ENCODE measurements at places on chromosomes 13 and 19.

- DNase-seq, result no peak
Observed at GRCh38 chr13:90455823-90456222, 891.7 kb upstream of the MIR17HG start.

DNA sequence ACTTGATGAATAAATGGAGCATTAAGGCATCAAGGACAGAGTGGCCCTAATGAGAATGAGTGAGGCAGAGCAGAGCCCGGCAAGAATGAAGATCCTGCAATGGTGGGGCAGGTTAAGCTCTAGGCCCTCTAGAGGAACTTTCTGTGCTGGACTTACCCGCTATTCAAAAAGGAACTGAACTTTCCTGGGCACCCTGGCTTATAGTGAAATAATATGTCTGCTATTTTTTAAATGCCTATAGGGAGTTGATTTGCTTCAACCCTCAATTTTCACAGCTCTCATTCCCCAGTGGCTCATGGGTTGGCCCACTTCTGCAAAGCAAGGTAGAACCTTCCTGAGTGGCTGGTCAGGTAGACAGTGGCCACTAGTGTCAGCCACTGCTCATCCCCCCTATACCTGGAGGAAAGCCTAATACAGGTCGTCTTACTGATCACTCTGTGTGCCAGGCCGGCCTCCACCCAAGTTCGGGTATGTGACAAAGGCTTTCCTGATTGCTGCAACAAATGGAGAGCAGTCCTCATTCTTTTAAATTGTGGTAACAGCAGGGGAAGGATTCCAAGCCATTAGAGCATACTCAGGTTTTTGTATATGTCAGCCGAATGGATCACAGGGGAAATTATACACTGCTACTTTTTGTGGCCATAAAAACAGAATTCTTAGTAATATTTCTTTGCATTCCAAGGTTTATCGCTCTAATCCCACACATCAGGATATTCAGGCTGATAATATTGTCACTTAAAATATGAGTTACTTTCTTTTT is 103.0 kb downstream of the KL start:
- no peak for DNase-seq

DNA sequence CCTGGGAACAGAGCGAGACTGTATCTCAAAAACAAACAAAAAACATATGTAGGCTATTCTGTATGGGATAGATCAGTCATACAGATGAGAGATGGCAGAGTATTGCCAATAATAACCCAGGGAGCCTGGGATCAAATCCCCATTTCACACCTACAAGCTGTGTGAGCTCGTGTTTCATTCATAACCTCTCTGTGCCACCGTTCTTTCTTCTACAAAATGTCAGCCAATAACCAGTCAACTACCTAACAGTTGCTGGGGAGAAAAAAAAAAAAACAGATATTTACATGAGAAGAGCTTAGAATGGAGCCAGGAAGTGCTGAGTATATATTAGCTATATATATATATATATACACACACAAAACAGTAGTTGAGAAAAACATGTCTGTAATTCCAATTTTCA is 6.5 kb upstream of the IFNL2 start:
- DNase-seq, result no peak

DNA sequence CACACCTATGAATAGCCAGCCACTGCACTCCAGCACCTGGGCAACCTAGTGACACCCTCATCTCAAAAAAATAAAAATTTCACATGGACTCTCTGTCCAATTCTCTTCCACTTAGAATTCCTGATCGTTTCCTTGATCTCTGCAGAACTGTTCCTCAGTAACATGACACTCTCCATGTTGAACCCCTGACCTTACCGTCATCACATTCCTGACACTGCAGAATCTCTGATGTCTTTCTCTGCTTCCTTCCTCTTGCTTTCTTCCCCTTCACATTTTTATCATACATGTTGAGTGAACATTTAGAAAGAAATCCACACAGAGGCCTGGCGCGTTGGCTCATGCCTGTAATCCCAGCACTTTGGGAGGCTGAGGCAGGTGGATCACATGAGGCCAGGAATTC is 15.0 kb downstream of the ZNF114 start:
- DNase-seq, result no peak

DNA sequence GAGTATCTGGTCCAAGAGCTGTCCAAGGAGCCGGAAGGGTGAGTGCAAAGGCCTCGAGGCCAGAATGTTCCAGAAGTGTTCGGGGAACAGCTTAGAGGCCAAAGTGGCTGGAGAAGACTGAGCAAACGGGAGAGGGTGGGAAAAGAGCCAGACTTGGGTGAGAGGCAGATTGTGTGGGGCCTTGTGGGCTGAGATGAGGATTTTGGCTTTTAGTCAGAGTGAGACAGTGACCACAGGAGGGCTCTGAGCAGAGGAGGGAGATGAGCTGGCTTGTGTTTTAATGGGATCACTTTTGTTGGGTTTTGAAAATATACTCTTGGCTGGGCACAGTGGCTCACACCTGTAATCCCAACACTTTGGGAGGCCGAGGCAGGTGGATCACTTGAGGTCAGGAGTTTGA is 5.6 kb downstream of the NANOS2 start:
- DNase-seq, result no peak

DNA sequence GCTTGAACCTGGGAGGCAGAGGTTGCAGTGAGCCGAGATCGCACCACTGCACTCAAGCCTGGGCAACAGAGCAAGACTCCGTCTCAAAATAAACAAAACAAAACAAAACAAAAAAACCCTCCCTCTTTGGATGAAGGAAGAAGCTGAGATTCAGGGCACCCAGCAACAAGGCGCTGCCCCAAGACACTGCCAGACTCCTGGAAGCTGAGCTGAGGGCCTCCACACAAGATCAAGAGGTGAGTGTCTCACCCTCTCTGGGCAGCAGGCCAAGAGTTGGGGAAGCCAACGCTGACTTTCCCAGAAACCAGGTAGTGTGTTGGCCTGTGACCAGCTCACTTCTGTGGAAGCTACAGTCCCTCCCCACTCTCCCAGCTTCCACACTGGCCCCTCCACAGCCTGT is 3.7 kb upstream of the TYROBP start:
- DNase-seq, result no peak

DNA sequence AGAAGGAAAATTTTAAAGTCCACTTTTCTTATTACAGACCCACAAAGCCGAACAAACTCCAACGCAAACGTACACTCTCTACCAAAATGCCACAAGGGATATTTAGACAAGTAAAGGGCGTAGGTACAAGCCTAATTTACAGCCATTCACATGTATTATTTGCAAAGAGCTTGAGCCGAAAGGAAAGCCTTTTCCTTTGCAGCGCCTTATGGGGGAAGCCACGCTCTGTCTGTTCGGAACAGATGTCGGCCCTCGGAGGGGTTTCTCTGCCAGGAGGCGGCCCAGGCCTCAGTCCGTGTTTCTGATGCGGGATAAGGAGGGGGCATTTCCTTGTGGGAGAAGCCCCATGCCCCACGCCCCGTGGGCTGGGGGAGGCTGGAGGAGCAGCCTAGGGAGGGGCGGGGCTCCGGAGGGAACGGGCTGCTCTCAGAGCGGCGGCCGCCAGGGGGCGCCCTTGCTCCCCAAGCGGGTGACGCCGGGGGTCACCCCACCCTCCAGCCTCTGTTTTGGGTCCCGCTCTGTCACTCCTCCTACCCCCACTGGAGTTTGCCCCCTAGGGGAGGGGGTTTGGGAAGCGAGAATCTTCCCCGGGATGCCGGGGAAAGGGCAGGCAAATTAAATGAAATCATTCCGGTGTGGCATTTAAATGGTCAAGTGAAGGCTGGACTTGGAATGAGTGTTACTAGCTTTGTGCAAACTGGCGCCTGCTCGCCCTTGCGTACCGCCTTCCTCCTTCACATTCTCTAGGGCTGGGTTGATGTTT is 2.9 kb downstream of the HTR2A start:
- DNase-seq, result no peak

- no peak for DNase-seq
Observed at GRCh38 chr13:47142105-47142504, 245.3 kb upstream of the HTR2A start.

GRCh38 chr19:18496167-18496979 is 25.5 kb downstream of the ELL start:
- no peak for DNase-seq

DNA sequence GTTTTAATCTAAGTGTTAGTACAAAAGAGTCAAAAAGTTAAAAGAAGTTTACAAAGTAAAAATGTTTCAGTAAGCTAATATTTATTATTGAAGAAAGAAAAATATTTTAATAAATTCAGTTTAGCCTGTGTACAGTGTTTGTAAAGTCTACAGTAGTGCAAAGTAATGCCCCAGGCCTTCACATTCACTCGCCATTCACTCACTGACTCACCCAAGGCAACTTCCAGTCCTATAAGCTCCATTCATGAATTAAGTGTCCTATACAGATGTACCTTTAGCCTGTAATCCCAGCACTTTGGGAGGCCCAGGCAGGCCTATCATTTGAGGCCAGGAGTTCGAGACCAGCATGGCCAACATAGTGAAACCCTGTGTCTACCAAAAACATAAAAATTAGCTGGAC is 24.1 kb upstream of the AKAP11 start:
- DNase-seq, result no peak

- DNase-seq, result no peak
Observed at GRCh38 chr19:45352062-45352461, 11.5 kb downstream of the KLC3 start.

GRCh38 chr19:42542791-42543190 is 14.5 kb upstream of the CEACAM1 start:
- DNase-seq, result no peak

DNA sequence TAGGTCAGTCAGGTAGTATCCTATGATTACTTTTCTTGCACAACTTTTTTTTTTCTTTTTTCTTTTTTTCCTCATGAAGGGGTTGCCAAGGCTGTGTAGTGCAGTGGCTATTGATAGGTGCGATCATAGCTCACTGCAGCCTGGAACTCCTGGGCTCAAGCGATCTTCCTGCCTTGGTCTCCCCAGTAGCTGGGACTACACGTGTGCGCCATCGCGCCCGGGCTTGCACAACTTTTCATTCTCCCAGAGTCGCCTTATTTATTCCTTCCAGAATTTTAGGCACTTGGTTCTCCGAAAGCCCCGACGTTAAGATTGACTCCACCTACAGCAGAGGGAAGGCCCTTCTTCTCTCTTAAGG is 867 bp upstream of the ZNF613 start:
- DNase-seq, result no peak

DNA sequence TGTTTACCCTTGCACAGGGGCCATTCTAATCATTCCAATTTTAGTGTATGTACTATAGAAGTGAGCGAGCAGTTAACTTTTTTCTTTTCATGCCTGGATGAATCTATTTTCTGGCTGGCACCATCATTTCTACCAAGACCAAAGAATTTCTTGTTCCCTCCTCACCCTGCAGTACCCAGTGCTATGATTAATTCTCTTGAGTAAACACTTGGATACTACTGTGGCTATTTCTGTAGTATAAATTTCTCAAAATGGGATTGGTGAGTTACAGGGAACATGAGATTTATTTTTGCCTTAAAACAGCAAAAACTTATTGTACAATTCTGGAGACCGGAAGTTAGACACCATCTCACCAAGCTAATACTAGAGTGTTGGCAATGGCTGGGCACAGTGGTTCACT is 7.6 kb downstream of the ZNF446 start:
- no peak for DNase-seq

- DNase-seq, result no peak
Observed at GRCh38 chr13:110590577-110590976, 24.8 kb upstream of the NAXD start.

DNA sequence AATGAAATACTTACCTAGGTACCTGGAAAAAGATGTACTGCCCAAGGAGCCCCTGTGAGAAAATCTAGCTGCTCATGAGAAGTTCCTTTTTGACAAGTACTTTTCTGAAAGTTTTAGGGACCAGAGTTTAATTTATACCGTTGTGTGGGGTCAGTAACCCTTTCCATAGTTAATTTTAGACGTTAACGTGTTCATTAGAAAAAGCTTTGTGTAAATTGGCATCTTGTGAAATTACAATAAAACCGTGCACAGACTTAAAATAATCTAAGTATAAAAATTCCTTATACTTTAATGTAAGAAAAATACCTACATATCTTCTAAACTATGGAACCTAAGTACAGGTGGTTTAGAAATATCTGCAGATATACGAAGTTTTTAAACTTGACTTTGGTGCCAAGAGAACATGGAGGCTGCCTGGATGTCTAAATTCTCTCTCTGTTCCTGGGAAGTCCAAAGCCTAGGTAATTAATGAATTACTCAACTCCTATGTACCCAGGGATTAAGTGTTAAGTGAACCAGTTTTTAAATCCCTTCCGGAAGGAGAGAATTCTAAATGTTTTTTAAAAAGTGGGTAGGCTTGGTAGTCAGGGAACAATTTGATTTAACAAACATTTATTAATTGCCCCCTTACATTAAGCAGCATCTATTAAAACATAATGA is 50.2 kb upstream of the PDX1 start:
- DNase-seq, result no peak

- DNase-seq, result no peak
Observed at GRCh38 chr13:50378509-50379044, 363.3 kb downstream of the KCNRG start.

GRCh38 chr13:107205318-107206104 is 637.6 kb upstream of the ARGLU1 start:
- no peak for DNase-seq

DNA sequence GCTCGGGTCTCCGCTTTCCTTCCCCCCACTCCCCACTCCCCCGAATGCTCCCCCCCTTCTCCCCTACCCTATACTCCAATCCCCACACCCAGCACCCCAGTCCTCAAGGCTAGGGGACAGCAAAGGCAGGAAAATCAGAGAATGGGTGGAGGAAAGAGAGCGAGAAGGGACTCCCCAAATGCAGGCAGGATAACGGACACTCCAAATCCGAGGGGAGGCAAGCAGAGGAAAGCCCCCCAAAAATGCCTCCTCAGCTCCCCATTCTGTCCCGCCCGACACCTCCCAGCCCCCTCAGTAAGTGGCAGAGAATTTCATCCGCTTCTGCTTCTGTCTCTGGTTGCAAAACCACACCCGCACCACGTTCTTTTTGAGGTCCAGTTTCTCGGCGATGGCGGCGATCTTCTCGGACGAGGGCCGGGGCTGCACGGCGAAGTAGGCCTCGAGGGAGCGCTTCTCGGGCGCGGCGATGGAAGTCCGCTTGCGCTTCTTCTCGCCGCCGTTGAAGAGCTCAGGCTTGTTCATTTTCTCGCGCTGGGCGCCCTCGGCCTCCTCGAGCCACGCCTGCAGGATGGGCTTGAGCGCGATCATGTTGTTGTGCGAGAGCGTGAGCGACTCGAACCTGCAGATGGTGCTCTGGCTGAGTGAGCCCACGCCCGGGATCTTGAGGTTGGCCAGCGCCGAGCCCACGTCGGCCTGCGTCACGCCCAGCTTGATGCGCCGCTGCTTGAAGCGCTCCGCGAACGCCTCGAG is 2.1 kb downstream of the POU4F1 start:
- DNase-seq, result no peak

DNA sequence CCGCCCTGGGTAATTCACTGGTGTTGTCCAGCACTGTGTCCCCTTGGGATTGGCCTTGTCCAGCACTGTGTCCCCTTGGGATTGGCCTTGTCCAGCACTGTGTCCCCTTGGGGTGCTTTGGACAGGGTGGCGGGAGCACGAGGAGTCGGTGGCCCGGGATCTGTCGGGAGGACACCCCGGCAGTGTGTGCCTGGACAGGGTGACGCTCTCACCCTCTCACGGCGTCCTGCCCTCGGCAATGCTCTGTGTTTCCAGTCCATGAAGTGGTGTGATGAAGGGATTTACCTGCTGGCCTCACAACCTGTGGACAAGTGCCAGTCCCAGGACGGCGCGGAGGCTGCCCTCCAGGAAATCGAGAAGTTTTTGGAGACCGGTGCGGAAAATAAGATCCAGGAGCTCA is 29.9 kb upstream of the F7 start:
- DNase-seq, result no peak

GRCh38 chr13:79271616-79272015 is 134.4 kb downstream of the RBM26 start:
- no peak for DNase-seq

- DNase-seq, result no peak
Observed at GRCh38 chr19:18150776-18151624, 2.0 kb upstream of the PIK3R2 start.

All from DMS 273 treated with DMSO at 0.1 percent for 48 hours (cell line).